Stimulated activated CD8-positive, alpha-beta memory T cell treated with anti-CD3 and anti-CD28 coated beads, Interleukin-4, amount 100 ng/mL, for 4 hours (primary cell): ENCODE measurements at places on chromosomes 2 and 18.

DNA sequence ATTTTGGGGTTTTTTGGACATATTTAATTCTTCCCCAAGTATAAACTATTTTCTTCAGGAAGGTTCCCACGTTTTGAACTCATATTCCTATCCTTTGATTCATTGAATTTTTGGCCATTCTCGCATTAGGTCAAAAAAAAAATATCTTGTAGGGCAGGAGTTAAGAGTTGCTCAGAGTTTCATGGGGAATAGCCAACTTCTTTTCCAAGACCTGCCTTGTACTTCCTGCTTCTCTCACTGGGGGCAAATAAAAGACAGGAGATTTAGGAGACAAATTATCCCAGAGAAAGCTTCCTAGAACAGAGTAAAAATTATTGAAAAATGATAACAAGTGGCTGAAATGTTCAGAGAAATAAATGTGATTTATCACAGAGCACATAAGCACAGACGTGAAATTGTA lies 55.2 kb upstream of the BCL11A start:
- DNase-seq = no peak

- DNase-seq = no peak
These were observed 418.2 kb upstream of the ZEB2 start for GRCh38 chr2:144937910-144938709.

DNA sequence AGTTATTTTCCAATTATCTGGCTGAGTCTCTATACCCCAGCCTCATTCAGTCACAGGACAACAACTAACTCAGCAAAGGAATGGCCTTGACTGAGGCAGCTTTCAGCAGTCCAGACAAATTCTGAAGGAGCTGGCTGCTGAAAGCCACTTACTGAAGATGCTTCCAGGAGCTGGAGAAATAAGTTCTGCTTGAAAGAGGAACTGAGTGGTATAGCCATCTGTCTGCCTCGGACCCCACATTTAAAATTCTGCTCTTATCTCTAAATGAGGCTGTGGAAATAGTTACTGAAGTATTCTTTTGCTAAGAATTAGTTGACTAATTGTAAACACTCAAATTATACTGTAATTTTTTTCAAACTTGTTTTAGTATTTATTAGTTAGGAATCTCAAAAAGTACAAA lies 9.1 kb upstream of the GPD2 start:
- no peak for DNase-seq

DNA sequence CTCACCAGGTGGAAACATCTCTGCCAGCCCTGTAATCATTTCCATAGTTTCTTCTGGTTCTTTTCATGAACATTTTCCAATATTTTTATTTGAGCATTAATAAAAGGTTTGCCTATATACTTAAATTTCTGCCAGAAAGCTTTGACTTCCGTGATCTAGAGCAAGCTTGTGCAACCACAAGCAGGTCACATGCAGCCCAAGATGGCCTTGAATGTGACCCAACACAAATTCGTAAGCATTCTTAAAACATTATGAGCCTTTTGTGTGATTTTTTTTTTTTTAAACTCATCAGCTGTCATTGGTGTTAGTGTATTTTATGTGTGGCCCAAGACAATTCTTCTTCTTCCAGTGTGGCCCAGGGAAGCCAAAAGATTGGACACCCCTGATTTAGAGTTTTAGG lies 51.6 kb downstream of the NEDD4L start:
- DNase-seq = no peak

DNA sequence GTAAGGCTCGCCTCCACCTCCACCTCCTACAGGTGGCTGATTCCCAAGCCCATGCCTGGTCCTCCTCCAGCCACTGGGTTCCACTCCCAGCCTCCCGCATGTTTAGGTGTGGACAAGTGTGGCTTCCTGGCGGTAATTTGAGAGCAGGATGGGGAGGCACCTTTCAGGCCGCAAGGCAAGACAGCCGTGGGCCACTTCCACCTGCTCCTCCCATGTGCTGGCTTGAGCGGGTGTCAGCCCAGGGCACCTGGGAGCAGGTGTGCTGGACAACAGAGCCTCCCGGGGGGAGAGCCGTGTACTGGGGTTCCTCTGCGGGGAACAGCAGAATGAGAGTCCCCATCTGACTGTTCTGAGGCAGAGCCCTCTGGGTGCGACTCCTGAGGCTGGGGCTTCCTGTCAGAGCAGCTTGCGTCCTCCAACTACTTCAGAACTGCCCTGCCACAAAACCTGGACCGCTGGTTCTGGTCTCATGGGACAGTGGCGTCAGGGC lies 83.9 kb downstream of the TPO start:
- no peak for DNase-seq

- no peak for DNase-seq
These were observed 335.1 kb downstream of the CYRIA start for GRCh38 chr2:16330571-16330970.

DNA sequence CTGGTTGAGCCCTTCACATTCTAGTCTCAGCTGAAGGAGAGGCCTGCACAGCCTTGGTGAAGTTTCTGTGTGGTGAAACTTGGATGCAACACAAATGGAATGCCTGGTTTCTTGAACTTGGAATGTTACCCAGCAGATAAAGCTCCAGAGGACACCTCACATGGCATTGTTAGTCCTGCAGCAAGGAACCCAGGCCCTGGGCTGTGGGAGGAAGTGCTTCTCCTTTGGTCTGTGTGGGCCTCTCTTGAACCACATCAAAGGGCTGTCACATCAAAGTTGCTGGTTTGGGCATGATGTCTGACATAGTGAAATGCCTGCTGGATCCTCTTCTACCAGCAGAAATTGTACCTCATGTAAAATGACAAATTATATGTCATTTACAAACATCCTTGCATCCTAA lies 198.5 kb downstream of the FHOD3 start:
- DNase-seq = no peak

DNA sequence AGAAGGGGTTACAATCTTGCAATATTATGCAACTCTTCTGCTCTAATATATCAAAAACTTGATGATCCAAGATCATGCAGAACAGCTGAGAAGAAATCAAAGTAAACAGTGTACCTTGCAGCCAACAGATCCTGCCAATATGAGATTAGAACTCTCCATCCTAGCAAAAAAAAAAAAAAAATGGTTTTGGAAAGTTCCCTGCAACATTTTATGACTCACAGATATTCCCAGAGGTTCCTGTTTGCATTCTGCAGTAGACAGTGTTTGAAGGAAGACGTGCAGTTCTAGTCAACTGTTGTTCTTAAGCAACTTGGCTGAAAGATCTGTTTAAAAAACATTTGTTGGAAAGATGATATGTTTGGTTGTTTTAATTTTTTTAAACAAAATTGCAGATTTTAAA lies 103.6 kb upstream of the WDR75 start:
- no peak for DNase-seq

DNA sequence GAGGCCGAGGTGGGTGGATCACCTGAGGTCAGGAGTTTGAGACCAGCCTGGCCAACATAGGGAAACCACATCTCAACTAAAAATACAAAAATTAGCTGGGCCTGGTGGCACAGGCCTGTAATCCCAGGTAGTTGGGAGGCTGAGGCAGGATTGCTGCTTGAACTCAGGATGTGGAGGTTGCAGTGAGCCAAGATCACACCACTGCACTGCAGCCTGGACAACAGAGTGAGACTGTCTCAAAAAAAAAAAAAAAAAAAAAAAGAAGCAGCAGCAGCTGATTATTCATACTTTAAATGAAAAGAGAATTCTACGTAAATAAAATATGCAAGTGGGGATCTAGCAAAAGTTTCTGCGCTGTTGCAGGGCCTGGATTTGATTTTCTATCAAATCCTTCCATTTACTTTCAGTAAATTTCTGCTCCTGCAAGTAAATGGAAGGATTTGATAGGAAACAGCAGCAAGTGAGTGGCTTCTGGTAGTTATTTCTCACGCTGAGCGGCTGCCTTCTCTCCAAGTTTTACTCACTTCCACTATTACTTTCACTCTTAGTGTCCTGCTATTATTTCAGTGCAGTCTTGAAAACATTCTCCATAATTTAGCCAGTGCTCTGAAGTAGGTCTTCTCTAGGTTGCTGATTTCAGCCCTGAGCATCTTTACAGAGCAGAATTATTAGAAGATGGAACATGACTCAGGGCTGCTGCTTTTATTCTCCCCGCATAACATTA lies 68.4 kb downstream of the SLC16A14 start:
- DNase-seq = no peak

GRCh38 chr2:119741868-119742267 lies 17.9 kb upstream of the PTPN4 start:
- DNase-seq = no peak

GRCh38 chr2:8300216-8300615 lies 381.6 kb upstream of the ID2 start:
- no peak for DNase-seq

- DNase-seq = no peak
These were observed 40.7 kb upstream of the UPP2 start for GRCh38 chr2:158060835-158061435.

DNA sequence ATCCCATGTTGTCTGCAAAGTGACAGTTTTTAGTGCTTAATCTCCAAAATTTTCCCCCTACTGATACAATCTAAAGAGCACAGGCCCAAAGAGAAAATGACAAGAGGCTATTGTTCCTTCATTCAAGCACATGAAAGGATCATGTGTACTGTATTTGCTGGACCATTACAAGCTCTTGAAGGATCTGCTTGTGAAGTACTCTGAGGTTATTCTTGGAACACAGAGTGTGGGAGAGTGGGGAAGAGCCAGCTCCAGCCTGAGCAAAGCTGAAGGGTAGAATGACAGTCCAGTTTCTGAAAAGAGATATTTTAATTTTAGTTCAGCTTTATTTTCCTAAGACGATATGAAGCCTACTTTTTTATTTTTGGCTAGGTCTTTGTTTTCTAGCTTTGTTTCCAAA lies 112.2 kb downstream of the GALNT3 start:
- DNase-seq = no peak

- no peak for DNase-seq
These were observed 113.8 kb downstream of the KYNU start for GRCh38 chr2:142991295-142991694.

DNA sequence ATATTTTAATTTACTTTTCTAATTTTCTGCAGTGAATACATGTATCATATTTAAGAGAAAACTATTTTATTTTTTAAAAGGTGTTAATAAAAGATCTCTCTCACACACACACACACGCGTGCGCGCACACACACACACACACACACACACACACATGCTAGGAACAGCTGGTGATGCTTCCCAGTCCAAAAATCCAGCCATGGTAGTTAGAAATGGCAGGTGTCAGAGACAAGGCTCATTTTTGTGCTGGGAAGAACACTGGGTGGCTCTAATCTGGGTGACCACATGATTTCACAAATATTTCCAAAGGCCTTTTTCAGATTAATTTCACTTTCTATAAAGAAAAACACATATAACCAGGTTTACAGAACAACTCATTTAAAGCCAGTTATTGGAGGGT lies 104.5 kb upstream of the NCK2 start:
- DNase-seq = no peak

- DNase-seq = no peak
These were observed 13.4 kb upstream of the EVA1A start for GRCh38 chr2:75574106-75574505.

- DNase-seq = no peak
These were observed 207.6 kb upstream of the SMIM21 start for GRCh38 chr18:75635096-75635495.

DNA sequence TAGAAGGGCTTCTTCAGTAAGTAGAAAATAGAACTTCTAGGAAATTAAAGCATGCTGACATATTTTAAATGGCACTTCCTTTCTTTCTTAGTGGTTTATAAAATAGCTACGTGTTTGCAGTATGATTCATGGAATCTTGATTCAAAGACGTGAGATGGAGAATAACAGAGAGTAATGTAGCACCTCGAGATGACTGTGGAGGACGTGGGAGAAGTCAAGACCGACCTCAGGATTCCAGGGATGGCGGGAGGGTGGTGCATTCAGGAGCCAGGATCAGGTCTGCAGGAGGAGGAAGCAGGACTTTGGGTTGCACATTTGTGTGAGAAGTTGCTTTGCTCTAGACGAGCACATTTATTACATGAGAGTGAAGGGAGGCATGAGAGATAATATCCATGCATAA lies 56.0 kb downstream of the DCDC2C start:
- no peak for DNase-seq

GRCh38 chr2:36741188-36741837 lies 44.8 kb downstream of the VIT start:
- no peak for DNase-seq

GRCh38 chr18:44516450-44516849 lies 164.2 kb upstream of the SETBP1 start:
- no peak for DNase-seq
